Anterior cingulate cortex (tissue), 58 donors: ENCODE measurements at places on chromosomes 2 and 18.

DNA sequence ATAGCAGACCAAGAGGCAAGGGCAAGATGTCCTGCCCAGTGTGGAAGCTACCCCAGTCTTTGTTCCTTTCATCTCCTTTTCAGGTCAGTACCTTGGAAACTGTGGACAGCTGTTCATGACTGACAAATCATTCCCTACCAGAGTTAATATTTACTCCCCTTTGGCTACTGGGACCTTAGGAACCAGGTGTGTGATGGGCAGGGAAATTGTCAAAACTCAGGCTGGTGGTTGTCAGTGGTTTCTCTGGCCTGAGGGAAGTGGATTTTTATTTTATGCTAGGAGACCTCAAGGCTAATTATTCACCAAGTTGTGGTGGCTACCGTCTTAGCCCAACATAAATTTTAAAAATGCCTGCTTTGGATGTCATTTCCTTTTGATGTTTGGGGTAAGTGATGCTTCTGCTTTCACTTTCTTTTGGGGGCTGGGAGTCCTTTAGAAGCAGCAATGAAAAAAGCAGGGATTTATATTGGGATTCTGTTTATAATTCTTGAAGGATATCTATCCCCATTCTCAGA lies 119.3 kb downstream of the SETBP1 start:
- DNase-seq: no peak

- DNase-seq: no peak
Observed at GRCh38 chr18:41613003-41613609, 341.9 kb upstream of the PIK3C3 start.

DNA sequence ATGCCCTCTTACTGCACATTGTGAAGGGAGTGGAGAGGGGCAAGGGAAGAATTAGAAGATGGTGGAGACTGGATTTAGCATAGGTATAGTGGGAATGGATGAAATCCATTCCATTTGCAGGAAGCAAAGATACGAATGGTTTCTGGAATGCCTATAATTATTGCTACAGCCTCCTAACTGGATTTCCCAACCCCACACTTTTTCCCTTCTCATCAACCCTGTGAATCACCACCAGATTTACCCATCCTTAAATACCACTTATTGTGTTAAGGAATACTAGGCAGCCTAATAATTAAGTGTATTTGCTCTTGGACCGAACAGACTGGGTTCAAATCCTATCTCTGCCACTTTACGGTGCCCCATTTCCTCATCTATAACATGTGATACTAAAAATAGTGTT lies 39.3 kb upstream of the CREB1 start:
- DNase-seq: no peak

- DNase-seq: no peak
Observed at GRCh38 chr2:24049485-24050021, at the start of gene FKBP1B. Gene FKBP1B (plus strand): TSS chr2:24049741. CDS start chr2:24049850, 109 bp downstream.

- no peak for DNase-seq
Observed at GRCh38 chr18:36829362-36830157, 633 bp downstream of the KIAA1328 start.

DNA sequence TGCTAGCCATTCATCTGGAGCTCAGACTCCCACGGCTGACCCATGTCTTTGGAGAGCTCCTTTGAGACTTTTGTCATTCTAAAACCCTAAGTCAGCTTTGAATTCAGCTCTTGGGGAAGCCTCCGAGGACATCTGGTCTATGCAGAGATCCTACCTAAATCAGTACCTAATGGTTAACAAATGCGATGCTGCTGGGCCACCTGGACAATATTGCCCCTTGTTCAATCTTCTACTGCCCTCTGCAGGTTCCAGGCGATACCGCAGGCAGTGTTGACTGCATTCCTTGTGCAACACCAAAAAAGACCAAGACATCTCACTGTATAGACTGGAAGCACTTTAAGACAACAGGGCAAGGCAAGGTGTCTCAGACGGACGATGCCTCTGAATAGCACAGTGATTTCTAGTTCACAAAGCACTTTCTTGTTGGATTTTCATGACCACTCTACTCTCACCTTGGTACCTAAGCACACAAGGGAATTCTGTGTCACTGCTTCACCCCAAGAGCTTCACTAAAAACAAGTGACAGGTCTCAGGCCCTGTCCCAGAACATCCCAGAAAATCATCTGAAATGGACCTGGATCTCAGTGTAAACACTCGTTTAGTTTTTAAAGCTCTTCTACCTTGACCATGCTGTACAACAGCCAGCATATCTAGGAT lies 80.9 kb downstream of the XDH start:
- no peak for DNase-seq

DNA sequence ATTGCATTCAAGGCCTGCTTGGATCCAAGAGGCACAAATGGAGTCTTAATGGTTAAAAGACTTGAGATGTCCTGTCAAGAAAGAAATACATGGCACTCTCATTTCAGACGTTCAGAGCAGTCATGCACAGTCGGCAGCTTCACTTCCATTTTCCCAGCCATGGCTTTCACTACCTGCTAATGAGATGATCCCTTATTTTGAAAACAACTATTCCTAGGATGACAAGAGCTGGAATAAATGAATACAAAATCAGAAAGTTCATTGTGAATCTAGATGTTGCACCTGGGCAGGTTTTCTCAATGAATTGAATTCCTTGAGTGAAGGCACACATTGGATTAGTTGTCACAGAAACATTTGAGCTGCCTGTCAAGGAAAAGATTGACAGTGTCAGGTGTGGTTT lies 25.7 kb downstream of the ABCG5 start:
- DNase-seq: no peak

- DNase-seq: no peak
Observed at GRCh38 chr2:134391751-134392160, 137.9 kb downstream of the MGAT5 start.

DNA sequence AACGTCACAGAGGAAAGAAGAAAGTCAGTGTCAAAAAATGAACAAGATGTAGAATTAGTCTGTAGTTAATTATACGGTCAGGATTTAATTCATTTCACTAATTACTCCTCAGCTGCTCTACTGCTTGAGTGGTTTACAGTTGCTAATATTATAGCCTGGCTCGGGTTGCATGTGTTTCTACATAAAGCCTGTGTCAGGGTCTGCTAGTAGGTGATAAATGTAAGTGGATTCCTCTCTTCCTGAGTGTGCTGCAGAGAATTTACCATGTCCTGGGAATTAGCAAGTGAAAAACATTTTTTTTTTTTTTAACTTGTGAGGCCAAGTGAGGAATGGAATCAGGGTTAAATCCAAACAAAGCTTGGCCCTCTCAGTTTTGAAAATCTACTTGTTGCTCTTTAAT lies 622.6 kb downstream of the EPHA4 start:
- DNase-seq: no peak

GRCh38 chr2:86000131-86000937 lies 105.4 kb downstream of the POLR1A start:
- DNase-seq: no peak

DNA sequence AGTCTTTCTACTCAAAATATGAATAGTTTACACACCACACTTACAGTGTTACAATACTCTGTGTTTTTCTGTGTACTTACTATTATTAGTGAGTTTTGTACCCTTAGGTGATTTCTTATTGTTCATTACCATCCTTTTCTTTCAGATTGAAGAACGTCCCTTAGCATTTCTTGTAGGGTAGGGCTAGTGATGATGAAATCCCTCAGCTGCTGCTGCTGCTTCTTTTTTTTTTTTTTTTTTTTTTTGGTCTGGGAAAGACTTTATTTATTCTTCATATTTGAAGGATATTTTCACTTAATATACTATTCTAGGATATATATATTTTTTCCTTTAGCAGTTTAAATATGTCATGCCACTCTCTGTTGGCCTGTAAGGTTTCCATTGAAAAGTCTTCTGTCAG lies 29.0 kb upstream of the SERPINB2 start:
- no peak for DNase-seq

DNA sequence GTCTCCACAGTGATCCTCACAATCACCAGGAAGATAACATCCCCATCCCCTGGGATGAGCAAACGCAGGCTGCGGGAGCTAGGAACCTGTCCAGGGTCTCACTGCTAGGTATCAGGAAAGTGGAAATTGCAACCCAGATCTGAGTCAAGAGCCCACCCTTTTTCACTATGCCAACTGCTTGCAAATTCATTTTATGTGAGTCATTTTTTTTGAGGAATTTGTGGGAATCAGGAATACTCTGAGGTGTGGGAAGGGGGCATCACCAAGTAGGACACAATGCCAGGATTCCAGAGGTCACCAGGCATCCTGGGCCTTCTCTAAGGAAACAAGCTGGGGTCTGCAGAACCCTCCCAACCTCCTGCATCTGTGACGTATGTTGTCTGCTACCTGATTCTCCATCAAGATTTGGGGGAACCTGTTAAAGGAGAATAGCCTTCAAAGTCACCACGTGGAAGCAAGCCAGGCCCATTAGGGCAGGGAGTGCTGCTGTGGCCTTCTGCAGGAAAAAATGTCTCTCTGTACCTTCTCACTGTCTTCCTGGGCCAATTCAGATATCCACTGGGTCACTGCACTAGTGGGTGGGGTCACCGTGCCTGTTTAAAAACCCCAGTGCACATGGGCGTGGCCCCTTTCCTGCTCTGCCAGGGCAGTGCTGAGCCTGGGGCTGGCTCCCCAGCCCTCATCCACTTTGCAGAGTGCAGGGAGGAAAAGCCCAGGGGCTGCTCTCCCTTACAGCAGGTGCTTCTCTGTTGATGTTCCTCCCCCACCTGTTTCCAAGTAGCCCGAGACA lies 50.2 kb downstream of the MCFD2 start:
- DNase-seq: no peak

DNA sequence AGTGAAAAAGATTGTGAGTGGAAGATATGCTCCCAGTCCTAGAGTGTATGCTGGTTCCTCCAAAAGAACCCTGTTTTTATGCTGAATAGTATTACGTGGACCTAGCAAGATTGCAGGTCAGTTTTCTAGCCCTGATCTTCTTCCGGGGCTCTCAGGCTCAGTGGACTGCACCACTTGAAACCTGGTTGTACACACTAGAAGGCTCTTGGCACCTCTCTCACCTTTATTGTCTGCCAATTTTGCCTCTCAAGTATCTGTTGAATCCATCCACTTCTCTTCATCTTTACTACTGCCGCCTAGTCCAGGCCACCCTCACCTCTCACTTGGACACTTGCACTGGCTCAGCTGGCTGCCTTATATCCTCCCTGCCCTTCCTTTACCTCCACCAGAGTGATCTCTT lies 16.8 kb downstream of the TTC39C start:
- no peak for DNase-seq

DNA sequence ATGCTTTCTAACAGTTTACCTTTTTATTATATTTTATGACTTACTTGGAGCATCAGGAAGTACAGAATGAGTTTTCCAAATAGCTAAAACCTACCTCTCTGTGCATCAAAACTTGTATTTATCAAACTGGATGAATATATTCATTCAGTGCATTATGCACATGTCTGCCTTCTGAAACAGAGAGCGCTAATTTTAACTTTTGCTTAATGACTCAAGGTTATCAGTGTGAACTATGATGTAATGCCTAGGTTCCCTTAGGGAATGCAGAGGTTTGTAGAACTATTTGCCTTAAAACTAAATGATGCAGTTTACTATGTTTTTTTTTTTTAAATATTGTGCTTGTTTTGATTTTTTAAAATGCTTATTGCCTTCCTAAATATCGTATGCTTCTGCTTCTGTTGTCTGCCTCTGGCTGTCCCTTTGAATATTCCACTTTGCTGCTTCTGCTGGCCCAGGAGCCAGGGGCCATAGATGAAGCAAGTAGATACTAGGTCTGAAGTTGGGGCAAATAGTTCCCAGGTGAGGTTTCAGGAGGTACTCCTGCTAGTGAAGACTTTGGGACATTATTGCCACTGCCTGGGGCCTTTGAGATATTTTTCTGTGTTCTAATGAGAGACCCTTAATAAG lies 16.5 kb downstream of the TMEM178A start:
- no peak for DNase-seq

- DNase-seq: no peak
Observed at GRCh38 chr2:226477221-226478108, 322.2 kb downstream of the IRS1 start.

DNA sequence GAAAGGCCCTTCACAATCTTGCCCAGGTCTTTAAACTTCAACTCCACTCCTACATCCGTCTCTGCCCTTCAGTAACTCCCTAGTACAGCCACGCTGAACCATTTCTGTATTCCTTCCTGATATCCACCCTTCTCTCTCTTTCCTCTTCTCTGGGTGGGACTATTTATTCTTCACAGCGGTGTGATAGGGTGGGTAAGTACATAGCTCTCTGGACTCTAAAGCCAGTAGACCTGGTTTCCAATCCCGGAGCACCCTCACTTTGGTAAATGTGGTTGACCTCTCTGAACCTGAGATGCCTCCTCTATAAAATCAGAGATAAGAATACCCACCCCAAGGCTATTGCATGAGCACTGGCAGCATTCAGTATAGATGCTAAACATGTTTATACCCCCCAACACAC lies 86.7 kb downstream of the ATL2 start:
- DNase-seq: no peak

- no peak for DNase-seq
Observed at GRCh38 chr2:215784371-215784783, 229.0 kb downstream of the MREG start.

- DNase-seq: no peak
Observed at GRCh38 chr2:121321476-121321875, 36.5 kb upstream of the TFCP2L1 start.

DNA sequence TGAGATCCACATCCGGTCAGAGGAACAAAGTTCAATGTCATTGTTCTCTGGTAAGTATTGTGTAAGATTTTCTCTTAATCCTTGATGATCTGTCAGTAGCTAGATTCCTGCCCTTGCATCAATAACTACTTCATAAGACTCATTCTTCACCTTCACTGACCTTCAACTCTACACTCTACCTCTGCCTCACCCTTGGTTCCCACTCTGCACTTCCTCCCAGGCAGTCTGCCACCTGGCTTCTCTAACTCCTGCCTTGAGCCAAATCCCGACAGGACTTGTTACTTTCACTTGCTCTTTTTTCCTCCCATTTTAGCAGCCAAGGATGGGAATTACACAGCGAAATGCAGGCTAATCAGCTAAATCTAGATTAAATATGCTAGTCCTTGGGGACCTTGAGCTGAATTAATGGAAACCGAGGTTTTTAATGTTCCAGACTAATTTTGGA lies 190.7 kb downstream of the DLGAP1 start:
- DNase-seq: no peak

DNA sequence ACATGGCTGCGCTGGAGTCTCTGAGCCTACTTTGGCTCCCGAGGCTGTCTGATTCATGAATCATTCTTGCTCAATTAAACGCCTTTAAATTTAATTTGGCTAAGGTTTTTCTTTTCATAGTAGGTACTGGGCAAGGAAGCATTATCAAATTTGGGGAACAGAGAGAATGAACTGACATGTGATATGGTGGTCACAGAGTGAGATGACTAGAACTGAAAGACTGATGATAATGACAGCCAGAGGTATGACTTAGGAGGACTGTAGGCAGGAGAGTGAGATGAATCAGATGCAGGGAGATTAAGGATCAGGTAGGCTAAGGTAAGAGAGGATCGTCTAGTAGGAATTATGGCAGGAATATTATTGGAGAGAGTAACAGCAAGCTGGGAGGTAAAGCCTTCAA lies 40.9 kb upstream of the ST8SIA3 start:
- no peak for DNase-seq

DNA sequence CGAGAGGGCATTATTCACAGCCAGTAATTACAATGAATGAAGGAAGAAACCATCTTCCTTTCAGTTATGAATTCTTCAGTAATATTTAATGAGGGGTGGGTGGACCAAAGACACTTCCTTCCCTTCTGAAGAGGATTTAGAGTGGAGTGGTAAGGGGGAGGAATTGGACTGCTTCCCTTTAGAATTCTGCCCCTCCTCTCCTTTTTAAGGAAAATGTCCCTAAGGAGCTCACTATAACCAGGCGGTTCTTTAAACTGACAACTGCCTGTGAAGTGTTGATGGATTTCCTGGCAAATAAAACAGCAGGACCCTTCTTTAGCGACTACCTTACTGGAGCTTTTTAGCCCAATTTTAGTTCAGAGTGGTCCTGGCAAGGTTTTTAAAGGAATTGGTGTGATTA lies 86.4 kb downstream of the LIMS1 start:
- DNase-seq: no peak
